ENCODE measurements at places on chromosomes 5 and 9.
A peak's percentile ranks its signal among the peaks of the same experiment; 100 is the strongest.

GRCh38 chr9:109411069-109411761, 86.9 kb downstream of the PTPN3 start:
- DNase-seq: no peak

DNA sequence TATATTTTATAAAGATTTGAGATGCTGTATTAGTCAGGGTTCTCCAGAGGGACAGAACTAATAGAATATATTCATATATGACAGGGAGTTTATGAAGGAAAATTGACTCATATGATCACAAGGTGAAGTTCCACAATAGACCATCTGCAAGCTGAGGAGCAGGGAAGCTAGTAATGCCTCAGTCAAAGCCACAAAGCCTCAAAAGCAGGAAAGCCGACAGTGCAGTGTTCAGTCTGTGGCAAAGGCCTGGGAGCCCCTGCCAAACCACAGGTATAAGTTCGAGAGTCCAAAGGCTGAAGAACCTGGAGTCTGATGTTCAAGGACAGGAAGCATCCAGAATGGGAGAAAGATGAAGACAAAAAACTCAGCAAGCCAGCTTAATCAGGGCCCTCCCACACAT, 382.2 kb downstream of the LRRC70 start:
- no peak for DNase-seq

DNA sequence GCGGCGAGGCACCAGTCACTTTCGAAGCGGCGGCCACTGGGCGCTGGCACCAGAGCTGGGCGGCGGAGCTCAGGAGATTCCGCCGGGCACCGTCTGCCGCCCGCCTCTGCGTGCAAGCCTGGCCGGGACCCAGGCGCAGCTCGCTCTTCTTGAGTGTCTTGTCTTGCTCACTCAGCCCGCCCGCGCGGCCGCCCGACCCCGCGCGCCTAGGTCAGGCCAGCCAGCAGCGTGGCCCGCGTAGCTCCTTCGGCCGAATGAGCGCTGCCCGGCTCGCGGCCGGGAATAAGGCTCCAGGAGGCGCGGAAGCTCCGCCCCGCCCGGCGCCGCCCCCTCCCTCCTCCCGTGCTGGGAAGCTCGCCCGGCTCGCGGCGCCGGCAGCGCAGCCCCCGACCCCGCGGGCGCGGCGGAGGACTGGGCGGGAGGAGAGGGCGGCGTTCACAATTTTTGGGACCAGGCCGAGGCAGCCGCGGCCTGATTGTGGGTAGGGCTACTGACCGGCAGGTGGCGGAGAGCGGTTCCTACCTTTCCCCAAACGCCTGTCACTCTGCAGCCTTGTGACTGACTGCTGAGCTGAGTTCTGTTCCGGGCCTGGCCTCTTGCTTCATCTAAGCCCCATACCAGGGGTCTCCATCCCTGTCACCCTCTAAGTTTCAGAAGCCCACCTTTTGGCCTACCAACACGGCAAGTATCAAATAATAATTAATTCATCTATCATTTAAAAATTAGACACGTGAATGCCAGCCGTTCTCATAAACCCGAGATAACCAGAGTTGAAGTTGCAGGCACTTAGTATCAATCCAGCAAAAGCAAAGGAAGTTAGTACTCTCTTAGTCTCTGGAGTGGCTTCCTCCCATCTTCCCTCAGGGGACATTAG, at the start of gene HBEGF:
Gene HBEGF, minus strand, starts transcription at position 256 of the 874 bp plus-strand sequence. CDS start 275 bp downstream, outside the sequence.
- DNase-seq: peak; percentile 53

GRCh38 chr5:116695681-116696080, 121.1 kb upstream of the SEMA6A start:
- DNase-seq: no peak

DNA sequence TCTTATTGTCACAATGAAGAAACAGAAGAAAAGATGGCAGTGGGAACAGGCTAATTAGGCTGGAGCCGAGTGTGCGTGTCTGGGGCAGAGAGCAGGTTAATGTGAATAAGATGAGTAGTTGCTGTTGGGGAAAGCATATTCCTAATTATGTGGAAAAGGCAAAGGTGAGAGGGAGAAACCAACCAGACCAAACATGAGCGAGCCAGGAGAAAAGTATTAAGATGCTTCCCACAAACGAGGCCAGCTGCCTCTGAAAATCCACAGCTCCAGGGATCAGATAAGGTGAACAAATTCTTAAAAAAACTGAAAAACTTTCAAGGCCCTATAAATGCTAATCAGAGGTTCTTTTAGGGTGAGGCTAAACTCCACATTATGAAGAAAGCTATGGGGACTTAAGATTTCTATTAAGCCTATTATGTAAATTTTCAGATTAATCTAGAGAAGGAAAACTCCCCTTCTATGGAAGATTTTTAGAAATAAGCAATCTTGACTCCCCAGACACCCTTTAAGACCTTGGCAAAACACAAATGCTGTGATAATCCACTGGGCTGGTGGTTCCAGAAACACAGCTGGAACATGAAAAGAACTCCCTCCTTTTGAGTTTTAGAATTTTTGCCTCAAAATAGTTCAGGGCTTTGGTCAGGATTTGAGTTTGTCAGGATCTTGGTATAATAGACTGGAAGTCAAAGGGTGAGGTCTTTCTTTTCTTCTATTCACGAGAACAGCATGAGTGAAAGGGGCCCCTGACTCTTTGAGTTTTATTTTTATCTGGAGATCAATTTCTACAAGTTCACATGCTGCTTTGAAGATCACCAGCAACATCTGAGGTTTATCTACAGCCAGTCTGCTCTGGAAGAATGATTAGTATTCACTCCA, 238.1 kb downstream of the SPOCK1 start:
- no peak for DNase-seq

DNA sequence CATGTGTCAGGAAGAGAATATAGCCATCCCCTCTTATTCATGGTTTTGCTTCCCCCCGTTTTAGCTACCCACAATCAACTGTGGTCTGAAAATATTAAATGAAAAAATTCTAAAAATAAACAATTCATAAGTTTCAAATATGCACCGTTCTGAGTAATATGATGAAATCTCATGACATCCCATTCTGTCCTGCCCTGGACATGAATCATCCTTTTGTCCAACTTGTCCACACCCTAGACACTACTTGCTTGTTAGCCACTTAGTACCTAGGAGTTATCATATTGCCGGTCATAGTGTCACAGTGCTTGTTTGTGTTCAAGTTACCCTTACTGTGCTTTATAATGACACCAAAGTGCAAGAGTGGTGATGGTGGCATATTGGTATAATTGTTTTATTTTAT, 113.5 kb downstream of the CAAP1 start:
- no peak for DNase-seq

GRCh38 chr9:93217706-93218105, 33.8 kb downstream of the WNK2 start:
- DNase-seq: no peak

DNA sequence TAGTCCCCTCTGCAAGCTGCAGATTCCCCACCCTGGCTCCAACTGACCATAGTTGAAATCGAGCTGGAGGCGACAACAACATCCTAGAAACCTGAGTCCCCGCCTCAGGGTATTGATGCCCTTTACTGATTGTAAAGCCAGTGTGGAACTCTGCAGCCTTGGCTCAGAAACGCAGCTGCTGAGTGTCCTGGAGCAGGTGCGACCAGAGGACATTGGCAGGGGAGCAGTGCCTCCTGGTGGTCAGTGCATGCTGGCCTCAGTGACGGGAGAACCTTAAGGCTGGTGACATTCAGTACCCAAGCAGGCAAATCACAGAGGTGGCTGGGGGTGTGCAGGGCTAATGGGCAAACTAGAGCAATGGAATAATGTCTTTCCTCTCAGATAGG, 20.4 kb upstream of the ZNF354B start:
- DNase-seq: peak; percentile 43

DNA sequence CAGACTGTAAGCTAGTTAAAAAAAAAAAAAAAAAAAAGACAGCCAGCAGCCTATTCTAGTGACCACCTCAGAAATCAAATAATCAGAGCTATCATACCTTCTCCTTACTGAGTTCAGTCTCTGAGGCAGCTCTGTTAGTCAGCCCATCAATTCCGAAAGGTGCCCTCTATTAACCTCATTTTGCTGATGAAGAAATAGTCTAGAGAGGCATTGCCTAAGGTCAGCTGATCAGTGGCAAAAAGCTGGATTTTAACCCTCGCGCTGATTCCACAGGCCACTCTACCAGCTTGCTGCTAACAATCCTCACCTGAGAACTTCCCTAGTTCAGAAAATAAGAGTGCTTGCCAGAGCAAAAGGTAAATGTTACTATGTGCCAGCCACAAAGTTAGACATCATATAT, 172.0 kb downstream of the DENND1A start:
- DNase-seq: no peak

GRCh38 chr5:135657536-135658305, 78.9 kb upstream of the CXCL14 start:
- no peak for DNase-seq

DNA sequence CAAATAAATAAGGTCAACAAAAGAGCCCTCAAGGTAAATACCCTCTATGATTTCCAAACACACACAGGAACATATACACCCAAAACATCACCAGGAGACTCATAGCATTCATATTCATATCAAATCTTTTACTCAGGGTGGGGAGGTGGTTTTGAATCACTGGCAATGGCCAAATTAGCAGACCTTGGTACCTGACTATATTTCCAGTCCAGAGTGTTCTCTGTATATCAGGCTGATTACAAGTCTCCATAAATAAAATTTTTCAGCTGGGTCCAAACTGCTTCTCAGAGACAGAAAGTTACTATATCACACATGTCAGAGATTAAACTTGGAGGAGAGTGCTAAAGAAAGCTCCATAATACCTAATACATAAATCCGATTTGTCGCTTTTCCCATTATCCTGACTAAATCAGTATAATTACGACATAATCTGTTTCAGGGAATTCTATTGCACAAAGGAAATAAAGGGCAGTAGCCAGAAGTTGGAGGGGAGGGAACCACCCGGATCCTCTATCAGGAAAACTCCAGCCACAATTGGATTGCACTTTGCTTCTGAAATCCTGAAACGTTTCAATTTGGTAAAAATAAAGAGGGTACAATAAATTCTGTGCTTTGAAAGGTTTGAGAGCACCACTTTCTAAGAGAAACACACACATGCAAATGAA, 7.0 kb upstream of the GOLGA1 start:
- DNase-seq: no peak

- DNase-seq: no peak
These were observed 108.1 kb downstream of the SGCD start for GRCh38 chr5:156435101-156435500.

- DNase-seq: peak; percentile 10
These were observed 789 bp downstream of the ACER2 start for GRCh38 chr9:19409401-19410194.

DNA sequence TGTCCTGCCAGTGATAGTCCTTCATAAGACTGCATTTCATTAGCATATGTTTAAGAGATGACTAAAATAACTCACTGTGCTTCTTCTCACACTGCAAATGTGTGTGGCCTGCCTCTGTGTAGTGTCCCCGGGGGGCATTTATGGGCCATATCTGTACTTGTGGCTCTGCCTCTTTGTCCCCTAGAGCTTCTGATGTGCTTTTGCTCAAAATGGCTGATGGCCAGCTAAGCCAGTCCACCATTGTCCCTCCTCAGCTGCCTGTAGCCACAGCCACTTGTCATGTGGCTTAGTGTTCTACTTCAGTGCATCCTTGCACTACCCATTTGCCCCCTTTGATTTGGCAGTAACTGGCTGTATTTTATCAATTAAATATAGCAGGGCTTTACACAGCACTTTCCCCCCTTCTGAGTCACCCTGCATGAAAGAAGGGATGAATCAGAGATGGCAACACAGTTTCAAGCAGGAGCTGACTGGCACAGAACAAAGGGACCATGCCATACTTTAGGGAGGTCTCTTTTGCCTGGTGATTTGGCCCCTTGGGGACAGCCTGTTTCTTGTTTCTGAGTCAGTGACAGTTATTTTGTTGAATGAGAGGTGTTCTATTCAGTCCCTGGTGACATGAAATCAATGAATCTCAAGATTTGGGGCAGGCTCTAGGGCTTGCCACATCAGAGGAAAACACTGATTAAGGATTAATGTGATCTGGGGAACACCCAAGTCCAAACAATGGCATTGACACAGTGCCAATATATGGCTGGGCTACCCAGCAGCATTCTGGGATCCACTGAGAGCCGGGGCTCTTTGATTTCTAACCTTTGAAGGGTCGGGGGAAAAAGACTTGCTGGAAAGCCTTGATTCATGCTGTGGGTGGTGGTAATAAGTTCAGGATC, 245.5 kb downstream of the SMARCA2 start:
- DNase-seq: no peak

- no peak for DNase-seq
These were observed 168.6 kb downstream of the CARTPT start for GRCh38 chr5:71887680-71888079.

- no peak for DNase-seq
These were observed 60.8 kb downstream of the PDE4D start for GRCh38 chr5:59832577-59833301.

- DNase-seq: no peak
These were observed 39.7 kb downstream of the NFX1 start for GRCh38 chr9:33329979-33330378.

GRCh38 chr5:93186076-93186682, 394.8 kb downstream of the NR2F1-AS1 start:
- no peak for DNase-seq

GRCh38 chr5:37043693-37044092, 167.1 kb downstream of the NIPBL start:
- DNase-seq: no peak

- peak; percentile 53 for DNase-seq
These were observed 58.5 kb downstream of the MLANA start for GRCh38 chr9:5949103-5949699.

GRCh38 chr9:13444245-13445102, 165.0 kb upstream of the MPDZ start:
- DNase-seq: no peak

- no peak for DNase-seq
These were observed 432.8 kb upstream of the PTPRD start for GRCh38 chr9:11045589-11045988.

DNA sequence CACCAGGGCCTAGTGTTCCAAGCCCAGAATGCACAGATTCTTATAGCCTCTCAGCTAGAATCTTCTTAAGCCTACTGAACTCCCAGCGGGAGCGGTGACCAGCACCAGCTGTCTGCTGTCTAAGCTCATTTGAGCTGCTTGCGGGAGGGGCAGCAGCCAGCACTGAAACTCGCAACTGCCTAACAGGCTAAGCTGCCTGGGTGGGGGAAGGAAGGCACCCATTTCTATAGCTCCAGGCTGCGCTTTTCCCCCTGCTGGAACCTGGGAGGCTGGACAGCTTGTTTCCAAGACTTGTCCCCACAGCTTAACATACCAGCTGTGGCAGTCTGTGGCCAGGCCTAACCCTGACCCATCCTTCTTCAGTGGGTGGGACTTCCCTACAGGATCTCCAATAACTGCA, 512.9 kb downstream of the EFNA5 start:
- no peak for DNase-seq

Data from CD4-positive, alpha-beta T cell treated with Interleukin-4 for 1 hour (primary cell).